ENCODE measurements at places on chromosomes 4 and X.

GRCh38 chrX:131881194-131881593 lies 141.9 kb upstream of the STK26 start:
- no peak for DNase-seq

- no peak for DNase-seq
Measured at GRCh38 chrX:1336331-1336943, at the start of gene IL3RA. TSS of gene IL3RA (plus strand) at chrX:1336785. CDS start at chrX:1341766, 4,981 bp downstream.

DNA sequence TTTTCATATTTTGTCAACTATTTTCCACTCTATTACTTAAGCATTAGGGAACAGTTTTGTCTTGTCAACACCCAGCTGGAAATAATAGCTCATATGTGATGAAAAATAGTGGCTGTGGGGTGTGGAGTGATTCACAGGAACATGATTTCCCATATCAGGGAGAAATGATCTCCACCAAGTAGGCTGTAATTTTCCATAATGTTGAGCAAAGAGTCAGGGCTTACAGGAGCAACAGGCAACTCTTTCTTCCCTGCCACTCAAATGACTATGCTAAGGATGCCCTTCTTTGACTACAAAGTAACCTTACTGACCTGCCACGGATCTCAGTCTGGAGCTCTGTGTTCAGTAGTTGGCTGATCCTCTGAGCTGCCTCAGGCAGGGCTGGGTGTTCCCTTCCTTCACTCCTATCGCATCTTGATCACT lies 90.0 kb upstream of the GATB start:
- DNase-seq: no peak

DNA sequence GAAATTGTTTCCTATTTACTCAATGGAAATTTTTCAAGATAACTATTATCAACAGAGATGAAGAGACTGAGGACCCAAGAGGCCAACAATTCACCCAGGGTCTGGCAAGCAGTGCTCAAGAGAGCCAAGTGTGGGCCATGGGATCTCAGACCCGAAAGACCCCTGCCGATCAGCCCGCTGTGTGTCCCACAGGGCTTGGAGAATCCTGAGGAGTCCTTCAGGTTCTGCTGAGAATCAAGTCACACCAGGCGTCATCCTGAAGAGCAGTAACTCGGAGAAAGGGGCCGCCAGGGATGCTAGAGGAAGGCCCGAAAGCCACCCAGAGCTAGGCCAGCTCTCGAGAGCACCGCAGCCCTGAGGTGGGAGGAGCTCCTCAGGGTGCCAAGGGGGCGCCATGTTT lies 48.7 kb downstream of the FGFRL1 start:
- no peak for DNase-seq

DNA sequence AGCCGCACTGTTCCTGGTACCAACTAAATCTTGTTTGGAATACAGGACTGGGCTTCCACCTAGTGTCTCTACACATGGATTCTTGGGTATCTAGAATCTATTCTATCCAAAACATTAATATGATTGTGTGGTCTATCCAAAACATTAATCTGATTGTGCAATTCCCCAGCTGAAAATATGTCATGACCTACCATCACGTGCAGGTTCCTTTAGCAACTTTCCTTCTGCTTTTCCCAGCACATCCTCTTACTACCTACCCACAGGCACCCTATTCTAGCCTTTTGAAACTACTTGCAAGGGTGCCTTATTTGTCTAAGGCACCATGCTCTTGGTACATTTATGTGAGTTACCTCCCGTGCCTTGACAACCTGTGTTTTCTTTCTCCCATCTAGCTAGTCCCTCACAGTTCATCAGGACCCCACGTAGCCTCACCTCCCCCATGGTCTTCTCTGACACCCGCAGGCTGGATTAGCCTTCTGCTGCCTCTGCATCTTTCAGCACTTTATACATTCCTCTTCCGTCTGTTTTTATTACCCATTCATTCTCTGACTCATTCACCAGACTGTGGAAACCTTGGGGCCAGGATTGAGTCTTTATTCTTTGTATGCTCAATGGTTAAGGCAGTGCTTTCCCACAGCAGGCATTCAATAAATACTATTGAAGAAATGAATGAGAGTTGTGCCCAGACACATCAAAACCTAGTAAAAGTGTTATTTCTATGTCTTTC lies 88.8 kb upstream of the FAM9B start:
- DNase-seq: no peak
